Mesendoderm (in vitro differentiated cells): ENCODE measurements at places on chromosomes 13 and 19.

- no peak for DNase-seq
These were observed 33.3 kb downstream of the CEBPA start for GRCh38 chr19:33269016-33269415.

- no peak for DNase-seq
These were observed 47.2 kb upstream of the F7 start for GRCh38 chr13:113058129-113058987.

- no peak for DNase-seq
These were observed 15.4 kb upstream of the CCNP start for GRCh38 chr19:40241809-40242384.

DNA sequence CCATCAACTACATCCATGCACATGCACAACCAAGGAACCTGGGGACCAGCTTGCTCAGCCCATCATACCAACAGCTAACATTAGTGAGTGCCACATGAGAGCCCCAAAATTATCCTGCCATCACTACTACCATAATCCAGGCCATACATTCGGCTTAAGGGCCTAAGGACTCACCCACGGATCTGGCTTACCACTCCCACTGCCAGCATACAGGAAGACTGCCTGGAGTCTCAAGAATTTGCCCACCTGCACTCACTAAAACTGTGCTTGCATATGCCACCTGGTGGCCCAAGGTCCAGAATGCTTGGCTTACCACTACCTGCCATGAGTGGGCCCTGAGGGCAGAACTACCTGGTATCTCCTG is 1562.9 kb upstream of the PRR20A start:
- DNase-seq: peak; percentile 77

GRCh38 chr19:13700621-13701020 is 63.7 kb upstream of the MRI1 start:
- DNase-seq: no peak

DNA sequence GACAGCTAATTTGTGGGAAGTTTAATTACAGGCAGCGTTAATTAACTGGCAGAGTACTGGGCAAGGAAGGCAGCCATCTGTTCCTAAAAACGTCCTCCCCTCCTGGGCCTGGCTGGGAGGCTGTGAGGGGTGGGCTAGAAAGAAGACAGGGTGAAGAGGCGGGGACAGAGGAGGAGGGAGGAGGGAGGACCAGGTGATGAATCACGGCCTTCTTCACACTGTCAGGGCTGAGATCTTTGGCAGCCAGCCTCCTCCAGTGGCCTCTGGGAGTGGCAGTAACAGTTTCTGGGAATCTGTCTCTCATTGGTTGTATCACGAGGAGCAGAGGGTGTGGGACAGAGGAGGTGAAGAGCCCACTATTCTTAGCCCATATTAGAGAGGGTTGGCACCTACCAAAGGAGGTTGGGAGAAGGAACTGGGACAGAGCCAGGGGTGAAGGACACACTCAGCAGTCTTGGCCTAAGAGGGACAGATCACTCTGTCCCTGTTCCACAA is 9.6 kb upstream of the ZNRF4 start:
- DNase-seq: no peak

GRCh38 chr19:45195764-45196163 is 17.2 kb downstream of the BLOC1S3 start:
- DNase-seq: no peak

DNA sequence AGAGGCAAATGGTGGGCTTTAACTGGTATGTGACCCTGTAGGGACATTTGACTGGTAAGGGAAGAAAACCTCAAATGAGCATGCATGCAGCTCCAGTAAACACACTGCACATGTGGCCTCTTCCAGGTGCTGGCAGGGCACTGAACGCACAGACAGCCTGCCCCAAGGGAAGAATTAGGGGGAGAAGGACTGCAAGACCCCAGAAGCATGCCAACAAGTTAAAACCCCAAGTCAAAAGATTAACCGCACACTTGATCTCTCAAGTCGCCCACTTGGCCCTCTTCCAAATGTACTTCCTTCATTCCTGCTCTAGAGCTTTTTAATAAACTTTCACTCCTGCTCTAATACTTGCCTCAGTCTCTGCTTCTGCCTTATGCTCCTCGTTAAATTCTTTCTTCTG is 46.9 kb upstream of the SLITRK1 start:
- DNase-seq: no peak

GRCh38 chr19:49120868-49121267 is 1.5 kb downstream of the PPFIA3 start:
- no peak for DNase-seq

- DNase-seq: no peak
These were observed 129.5 kb downstream of the CYSLTR2 start for GRCh38 chr13:48783181-48783630.

- DNase-seq: no peak
These were observed 764.9 kb downstream of the LIG4 start for GRCh38 chr13:107450431-107450830.

GRCh38 chr19:4393947-4394590 is 6.3 kb downstream of the SH3GL1 start:
- DNase-seq: peak; percentile 44

DNA sequence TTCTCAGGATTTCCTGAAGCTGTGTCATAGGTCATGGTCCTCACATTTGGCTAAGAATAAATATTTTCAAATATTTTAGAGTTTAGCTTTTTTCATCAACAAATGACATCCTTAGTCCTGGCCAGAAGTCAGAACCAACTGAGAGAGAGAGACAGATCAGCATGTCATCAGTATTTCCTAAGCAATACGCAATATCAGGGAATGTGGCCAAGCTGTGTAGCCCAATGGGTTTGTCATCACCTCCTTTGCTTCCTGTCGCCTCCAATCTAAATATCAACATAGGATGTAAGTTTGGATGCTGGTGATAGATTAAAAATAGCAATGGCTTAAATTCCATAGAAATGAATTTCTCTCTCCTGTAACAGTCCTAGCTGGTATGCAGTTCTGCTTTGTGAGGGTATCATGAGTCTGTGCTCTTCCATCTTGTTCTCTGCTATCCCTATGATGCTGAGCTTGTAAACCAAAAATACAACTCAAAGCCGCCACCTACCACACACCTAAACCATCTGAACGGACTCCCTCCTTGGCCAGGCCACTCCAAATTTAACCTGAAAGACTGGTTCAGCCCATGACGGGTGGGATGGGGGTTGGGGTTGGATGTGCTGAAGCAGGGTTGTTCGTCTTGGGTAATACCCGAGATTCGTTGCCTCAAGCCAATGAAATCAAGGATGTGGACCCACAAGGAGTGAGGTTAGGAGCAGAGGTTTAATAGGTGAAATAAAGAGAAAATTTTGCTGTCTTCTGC is 10.0 kb upstream of the IGSF23 start:
- DNase-seq: no peak

DNA sequence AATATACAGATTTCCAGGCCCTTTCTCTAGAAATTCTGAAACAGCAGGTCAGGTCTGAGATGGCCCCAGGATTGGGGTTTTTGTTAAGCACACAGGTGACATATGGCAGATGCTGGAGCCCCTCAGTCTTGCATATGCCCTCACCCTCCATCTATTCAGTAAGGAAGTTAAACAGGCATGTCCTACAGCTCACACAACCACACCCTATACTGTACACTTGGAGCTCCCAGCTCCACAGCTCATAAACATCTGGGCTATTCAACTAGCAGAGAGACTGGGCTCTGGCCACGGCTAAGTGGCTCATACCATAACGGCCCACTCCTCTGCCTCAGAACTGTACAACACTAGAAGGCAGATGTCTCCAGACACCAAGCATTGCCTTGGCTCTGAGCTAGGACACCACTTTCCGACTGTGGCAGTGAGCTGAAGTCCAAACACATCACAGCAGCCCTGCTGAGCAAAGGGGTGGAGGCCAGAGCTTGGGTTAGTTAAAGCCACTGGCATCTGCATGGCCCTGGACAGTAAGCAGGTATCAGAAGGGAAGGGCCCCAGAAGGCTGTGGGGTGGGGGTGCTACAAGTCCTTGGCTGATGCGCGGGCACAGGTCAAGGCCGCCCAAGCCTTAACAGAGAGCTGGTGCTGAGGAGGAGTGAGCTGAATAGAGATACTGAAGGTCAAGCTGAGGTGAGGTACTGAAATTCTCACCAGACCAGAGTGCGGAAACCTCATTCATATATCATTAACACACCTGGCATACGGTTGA is 79.1 kb downstream of the ABCC4 start:
- no peak for DNase-seq

- DNase-seq: no peak
These were observed 45.4 kb downstream of the TPT1 start for GRCh38 chr13:45295536-45295935.

- no peak for DNase-seq
These were observed 820 bp upstream of the REXO1 start for GRCh38 chr19:1849132-1849474.
